ENCODE measurements at places on chromosomes 1 and 21. TPM values are rescaled to one million over a fixed set of nuclear protein-coding genes. Genes with fewer than 3 reads are reported as not detected.
A peak's percentile ranks its signal among the peaks of the same experiment; 100 is the strongest.

GRCh38 chr1:89552471-89553081 is 27.9 kb downstream of the LRRC8B start:
- peaks cover 62% of the 10 kb centered on the region for H3K4me1 ChIP-seq
- no peak for DNase-seq
- H3K4me3 ChIP-seq = no peak overlapping the region
- peak overlapping the region; percentile 48 for H3K27ac ChIP-seq

DNA sequence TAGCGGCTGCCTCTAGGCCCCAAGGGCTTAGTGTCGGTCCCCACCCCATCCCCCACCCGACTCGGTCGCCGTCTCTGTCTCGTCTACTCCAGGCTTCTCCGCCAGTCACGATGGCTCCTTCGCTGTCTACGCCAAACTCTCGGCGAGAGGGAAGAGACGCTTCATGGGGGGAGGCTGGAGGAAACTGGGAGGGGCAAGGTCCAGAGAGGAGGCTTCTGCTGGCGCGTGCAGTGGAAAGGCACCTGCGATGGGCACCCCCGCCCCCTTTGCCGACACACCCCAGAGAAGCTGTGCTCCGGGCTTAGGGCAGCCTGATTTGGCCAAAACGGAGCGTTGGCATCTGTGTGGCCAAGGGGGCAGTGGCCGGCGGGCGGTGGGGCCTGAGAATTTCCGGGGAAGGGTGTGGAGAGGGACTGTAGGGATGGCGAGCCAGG is 1.2 kb upstream of the CSMD2 start:
- no peaks in the 10 kb centered on the region for H3K36me3 ChIP-seq
- H3K27me3 ChIP-seq = peaks cover 64% of the 10 kb centered on the region
- DNase-seq = no peak
- H3K27ac ChIP-seq = no peak overlapping the region

GRCh38 chr1:214801191-214801590 is 198.2 kb downstream of the CENPF start:
- H3K27me3 ChIP-seq = no peaks in the 10 kb centered on the region
- H3K27ac ChIP-seq = no peak overlapping the region

Gene TTC24
- total RNA-seq = not detected

GRCh38 chr1:47772960-47773682 is 224.1 kb downstream of the TRABD2B start:
- DNase-seq = no peak
- H3K27ac ChIP-seq = no peak overlapping the region
- peaks cover 49% of the 10 kb centered on the region for H3K36me3 ChIP-seq
- H3K4me1 ChIP-seq = peaks cover 4% of the 10 kb centered on the region
- H3K27me3 ChIP-seq = no peaks in the 10 kb centered on the region

DNA sequence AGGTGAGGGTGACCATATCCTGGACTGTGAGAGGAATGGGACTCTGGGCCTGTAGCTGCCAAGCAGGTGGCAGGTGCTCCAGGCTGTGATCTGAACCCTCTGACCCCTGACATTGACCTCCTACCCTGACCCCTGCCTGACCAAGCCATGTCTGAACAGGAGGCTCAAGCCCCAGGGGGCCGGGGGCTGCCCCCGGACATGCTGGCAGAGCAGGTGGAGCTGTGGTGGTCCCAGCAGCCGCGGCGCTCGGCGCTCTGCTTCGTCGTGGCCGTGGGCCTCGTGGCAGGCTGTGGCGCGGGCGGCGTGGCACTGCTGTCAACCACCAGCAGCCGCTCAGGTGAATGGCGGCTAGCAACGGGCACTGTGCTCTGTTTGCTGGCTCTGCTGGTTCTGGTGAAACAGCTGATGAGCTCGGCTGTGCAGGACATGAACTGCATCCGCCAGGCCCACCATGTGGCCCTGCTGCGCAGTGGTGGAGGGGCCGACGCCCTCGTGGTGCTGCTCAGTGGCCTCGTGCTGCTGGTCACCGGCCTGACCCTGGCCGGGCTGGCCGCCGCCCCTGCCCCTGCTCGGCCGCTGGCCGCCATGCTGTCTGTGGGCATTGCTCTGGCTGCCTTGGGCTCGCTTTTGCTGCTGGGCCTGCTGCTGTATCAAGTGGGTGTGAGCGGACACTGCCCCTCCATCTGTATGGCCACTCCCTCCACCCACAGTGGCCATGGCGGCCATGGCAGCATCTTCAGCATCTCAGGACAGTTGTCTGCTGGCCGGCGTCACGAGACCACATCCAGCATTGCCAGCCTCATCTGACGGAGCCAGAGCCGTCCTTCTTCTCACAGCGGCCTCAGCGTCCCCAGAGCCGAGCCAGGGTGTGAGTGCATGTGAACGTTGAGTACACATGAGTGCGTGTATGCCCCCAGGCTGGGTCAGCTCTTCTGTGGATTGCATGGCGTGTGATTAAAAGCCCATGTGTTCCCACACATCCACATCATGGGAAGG is 3.1 kb downstream of the TMEM125 start:
- no peak for DNase-seq
- H3K27ac ChIP-seq = no peak overlapping the region
- no peaks in the 10 kb centered on the region for H3K27me3 ChIP-seq
- H3K4me1 ChIP-seq = peaks cover 4% of the 10 kb centered on the region
- H3K4me3 ChIP-seq = no peak overlapping the region

Gene ZMYND12
- total RNA-seq = not detected

- no peak overlapping the region for H3K27ac ChIP-seq
- H3K36me3 ChIP-seq = no peaks in the 10 kb centered on the region
- H3K27me3 ChIP-seq = no peaks in the 10 kb centered on the region
Observed at GRCh38 chr1:186887203-186887602, 58.5 kb downstream of the PLA2G4A start.

DNA sequence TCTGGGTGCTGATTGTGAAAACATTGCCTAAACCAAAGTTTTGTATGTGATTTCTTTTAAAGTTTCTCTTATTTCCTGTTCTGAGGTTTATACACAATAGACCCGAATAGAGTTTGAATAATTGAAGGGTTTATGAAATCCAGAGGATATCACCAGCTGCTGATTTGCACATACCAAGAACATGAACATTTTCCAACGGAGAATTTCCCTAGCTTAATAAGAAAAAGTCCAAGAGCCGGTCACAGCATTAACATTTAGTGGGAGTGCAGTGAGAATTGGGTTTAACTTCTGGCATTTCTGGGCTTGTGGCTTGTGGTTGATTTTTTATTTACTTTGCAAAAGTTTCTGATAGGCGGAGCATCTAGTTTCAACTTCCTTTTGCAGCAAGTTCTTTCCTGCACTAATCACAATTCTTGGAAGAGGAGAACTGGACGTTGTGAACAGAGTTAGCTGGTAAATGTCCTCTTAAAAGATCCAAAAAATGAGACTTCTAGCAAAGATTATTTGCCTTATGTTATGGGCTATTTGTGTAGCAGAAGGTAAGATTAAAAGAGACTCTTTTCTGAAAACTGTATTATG is at the start of gene CFH:
Gene CFH (plus strand): TSS at position 407 of the 579 bp plus-strand sequence. CDS start 75 bp downstream, at position 482.
- no peaks in the 10 kb centered on the region for H3K27me3 ChIP-seq
- peak within 1 kb of the TSS; percentile 22 for H3K4me3 ChIP-seq
- H3K27ac ChIP-seq = peak within 1 kb of the TSS; percentile 58

DNA sequence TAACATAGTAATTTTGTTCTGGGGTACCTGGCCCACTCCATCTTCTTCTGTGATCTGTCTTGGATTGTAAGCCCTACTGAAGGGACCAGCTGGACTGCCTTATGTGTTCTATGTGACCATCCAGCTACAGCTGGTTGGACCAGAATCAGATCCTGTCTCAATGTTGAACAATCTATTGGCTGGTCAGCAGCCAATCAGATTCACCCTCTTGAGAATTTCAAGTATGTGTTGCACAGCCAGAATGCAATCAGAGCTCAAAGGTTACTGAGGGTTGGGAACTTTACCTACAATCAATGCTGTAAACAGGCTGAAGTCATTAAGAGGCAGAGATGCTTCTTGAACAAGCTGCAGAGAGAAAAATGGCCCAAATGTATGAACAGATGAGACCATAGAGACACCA is 61.9 kb downstream of the KCNC4 start:
- no peak overlapping the region for H3K4me3 ChIP-seq
- H3K36me3 ChIP-seq = no peaks in the 10 kb centered on the region
- no peaks in the 10 kb centered on the region for H3K27me3 ChIP-seq
- no peaks in the 10 kb centered on the region for H3K4me1 ChIP-seq
- DNase-seq = no peak

GRCh38 chr1:45216200-45216541 is 9.8 kb upstream of the ZSWIM5 start:
- no peak overlapping the region for H3K4me3 ChIP-seq
- H3K36me3 ChIP-seq = no peaks in the 10 kb centered on the region
- H3K27ac ChIP-seq = no peak overlapping the region
- no peak for DNase-seq

Gene LAX1
- 1.5 TPM for total RNA-seq

Gene TAS1R1
- total RNA-seq = 0.22 TPM

GRCh38 chr1:27601771-27602461 is 2.0 kb downstream of the AHDC1 start:
- peak overlapping the region; percentile 99 for H3K4me3 ChIP-seq
- no peaks in the 10 kb centered on the region for H3K27me3 ChIP-seq
- no peaks in the 10 kb centered on the region for H3K36me3 ChIP-seq
- peaks cover 6% of the 10 kb centered on the region for H3K4me1 ChIP-seq

DNA sequence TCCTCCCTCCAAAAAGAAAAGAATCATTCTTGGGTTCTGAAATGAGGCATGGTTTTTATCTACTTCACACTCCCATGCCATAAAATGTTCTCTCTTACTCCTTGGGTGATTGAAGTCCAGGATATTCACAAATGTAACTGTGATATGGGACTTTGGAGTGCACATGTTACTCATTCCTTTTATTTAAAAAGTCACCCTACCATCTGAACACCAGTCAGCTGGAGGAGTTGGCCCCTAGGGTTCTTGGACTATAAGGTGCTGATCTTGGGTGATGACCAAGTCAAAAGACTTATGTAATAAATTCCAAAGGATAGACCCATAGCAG is 128.4 kb downstream of the CLIC6 start:
- H3K4me1 ChIP-seq = no peaks in the 10 kb centered on the region
- H3K27me3 ChIP-seq = no peaks in the 10 kb centered on the region
- DNase-seq = no peak
- no peaks in the 10 kb centered on the region for H3K36me3 ChIP-seq
- H3K27ac ChIP-seq = peak overlapping the region; percentile 55

GRCh38 chr1:219296430-219297355 is 123.0 kb downstream of the LYPLAL1 start:
- H3K27me3 ChIP-seq = no peaks in the 10 kb centered on the region
- no peak overlapping the region for H3K4me3 ChIP-seq
- DNase-seq = no peak

DNA sequence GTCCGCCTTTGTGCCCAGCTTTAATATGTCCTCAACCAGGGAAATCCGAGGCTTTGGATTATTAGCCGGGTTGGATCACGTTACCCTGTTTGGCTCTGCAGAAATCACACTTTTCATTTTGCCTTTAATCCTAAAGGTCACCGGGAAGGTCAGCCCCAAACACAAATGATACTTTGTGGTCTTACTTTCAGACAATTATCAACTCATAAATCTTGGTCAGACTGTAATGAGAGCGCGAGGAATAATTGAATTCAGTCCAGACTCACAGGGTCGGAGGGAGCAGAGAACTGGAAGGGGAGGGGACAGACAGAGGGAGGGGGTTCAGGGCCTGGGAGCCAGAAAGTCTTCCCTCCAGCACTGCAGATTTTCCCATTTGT is 91.7 kb upstream of the NFIA start:
- no peak for DNase-seq
- H3K4me3 ChIP-seq = no peak overlapping the region
- no peaks in the 10 kb centered on the region for H3K36me3 ChIP-seq
- peaks cover 27% of the 10 kb centered on the region for H3K4me1 ChIP-seq
- peak overlapping the region; percentile 85 for H3K27ac ChIP-seq

GRCh38 chr1:67869233-67869632 is 36.0 kb upstream of the GNG12 start:
- no peak for DNase-seq
- H3K36me3 ChIP-seq = no peaks in the 10 kb centered on the region
- H3K27ac ChIP-seq = no peak overlapping the region
- H3K27me3 ChIP-seq = no peaks in the 10 kb centered on the region

Gene C1QB
- total RNA-seq = 374 TPM

GRCh38 chr1:18328803-18329202 is 151.9 kb upstream of the KLHDC7A start:
- no peaks in the 10 kb centered on the region for H3K27me3 ChIP-seq
- H3K4me3 ChIP-seq = no peak overlapping the region
- no peaks in the 10 kb centered on the region for H3K4me1 ChIP-seq
- no peak for DNase-seq

Gene TRIM46
- 6.0 TPM for total RNA-seq

GRCh38 chr1:231049121-231049979 is 9.3 kb upstream of the FAM89A start:
- no peak overlapping the region for H3K4me3 ChIP-seq
- H3K36me3 ChIP-seq = no peaks in the 10 kb centered on the region
- no peak overlapping the region for H3K27ac ChIP-seq
- no peak for DNase-seq

- no peak overlapping the region for H3K4me3 ChIP-seq
- peaks cover 9% of the 10 kb centered on the region for H3K4me1 ChIP-seq
- H3K27ac ChIP-seq = no peak overlapping the region
- DNase-seq = peak; percentile 21
Observed at GRCh38 chr21:27561116-27561515, 594.2 kb upstream of the ADAMTS5 start.

DNA sequence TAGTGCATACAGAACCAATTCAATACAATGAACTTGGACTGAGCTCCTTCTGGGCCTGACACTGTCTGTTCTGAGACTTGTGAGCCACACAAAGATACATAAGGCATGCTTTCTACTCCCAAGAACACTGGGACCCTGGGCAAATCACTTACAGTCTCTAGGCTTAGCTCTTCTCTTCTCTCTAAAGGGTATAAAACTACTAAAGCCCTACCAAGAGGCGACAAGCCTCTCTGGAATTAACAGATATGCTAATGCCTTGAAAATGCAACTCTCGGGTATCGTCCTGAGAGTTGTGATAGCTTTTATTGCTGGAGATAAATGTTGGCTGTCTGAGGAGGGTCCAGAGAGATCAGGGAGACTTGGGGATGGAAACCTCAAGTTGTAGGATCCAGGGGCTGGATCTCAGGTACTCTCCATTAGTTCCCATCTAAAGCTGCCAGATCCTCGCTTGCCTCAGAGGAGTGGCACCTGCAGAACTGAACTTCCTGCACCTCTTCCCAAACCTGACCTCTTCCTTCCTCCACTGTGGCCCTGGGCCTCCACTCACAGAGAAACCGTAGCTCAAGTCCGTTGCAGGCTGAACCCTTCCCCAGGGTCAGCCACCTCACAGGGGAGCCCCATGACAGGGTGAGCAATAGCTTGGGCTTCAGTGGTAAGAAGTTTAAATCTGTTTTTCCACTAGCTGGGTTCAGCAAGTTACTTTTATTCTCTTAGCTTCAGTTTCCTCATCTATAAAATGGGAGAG is 11.5 kb upstream of the CFAP45 start:
- no peaks in the 10 kb centered on the region for H3K36me3 ChIP-seq
- H3K27me3 ChIP-seq = no peaks in the 10 kb centered on the region
- DNase-seq = no peak
- no peak overlapping the region for H3K4me3 ChIP-seq

DNA sequence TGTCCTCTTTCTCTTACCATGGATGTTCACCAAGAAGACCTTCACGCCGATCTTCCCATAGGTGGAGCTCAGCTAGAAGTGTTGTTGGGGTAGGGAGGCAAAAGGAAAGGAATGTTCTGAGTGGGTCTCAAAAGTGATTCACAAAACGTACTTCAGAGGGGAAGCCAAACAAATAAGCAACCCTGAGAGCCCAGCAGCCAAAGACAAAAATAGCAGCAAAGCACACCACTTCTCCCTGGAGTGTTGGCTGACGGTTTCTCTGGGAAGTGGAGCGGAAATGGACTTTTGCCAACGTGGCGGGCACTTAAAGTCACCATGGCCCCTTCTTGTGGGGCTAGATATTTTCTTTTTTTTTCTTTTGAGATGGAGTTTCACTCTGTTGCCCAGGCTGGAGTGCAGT is 23.1 kb downstream of the SLC26A9 start:
- no peak overlapping the region for H3K4me3 ChIP-seq
- no peaks in the 10 kb centered on the region for H3K27me3 ChIP-seq

Gene DRAXIN
- under 0.01 TPM for total RNA-seq

Measured in tibial nerve (tissue), 4 donors.